ENCODE measurements at places on chromosomes 16 and 17.

DNA sequence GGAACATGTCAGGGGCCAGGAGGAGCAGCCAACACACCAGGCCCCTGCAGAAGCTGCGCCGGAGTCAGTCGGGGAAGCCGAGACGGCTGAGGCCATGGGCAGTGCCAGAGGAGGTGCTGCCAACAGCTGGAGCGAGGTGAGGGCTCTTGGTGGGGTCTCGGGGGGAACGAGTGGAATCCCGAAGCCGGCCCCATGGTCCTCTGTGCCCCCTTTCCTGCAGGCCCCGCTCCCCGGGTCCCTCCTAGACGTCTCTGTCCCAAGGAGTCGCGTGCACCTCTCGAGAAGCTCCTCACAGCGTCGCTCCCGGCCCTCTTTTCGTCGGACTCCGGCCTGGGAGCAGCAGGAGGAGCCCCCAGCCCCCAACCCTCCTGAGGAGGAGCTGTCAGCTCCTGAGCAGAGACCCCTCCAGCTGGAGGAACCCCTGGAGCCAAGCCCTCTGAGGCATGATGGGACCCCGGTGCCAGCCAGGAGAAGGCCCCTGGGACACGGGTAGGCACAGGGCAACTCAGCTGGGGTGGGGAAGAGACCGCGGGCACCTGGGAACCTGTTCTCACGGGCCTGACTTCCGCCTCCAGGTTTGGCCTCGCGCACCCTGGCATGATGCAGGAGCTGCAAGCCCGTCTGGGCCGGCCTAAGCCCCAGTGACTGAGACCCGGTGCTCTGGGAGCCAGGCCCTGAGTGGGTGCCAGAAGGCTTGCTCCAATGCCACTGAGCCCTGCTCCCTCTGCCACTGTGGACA, 3.6 kb downstream of the APOBR start:
- no peak for DNase-seq

- DNase-seq: no peak
Observed at GRCh38 chr16:50261707-50262235, 4.6 kb upstream of the ADCY7 start.

GRCh38 chr17:67125417-67125816, 81.1 kb downstream of the CACNG1 start:
- no peak for DNase-seq

- no peak for DNase-seq
Observed at GRCh38 chr16:66481943-66482390, 54.9 kb downstream of the BEAN1 start.

DNA sequence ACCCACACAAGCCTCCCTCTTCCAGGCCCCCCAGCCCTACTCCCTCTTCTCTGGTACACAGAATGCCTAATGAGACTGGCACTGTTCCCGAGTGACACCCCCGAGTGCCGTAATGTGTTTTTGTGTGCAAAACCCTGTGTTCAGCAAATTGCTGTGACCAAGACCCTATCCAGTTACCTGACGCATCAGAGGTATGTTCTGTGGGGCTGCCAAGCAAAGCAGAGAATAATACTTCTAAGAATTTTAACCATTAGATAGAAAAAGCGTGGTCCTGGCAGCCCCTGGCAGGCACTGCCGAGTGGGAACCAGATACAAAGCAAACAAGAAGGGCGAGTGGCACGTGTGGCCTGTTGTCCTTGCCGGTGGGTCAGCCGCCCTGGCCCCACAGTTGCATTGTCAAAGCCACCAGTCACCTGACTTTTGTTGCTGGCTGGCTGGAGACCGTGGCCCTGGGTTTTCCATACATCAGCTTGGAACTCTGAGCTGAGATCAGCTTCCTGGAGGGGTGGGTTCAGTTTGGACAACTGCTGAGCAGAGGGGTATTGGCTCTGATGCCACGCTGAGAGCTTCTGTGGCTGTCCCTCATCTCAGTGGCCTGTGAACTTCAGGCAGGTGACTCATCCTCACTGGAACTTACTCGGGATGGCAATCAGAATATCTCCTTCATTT, 69.1 kb upstream of the BRD7 start:
- no peak for DNase-seq

GRCh38 chr16:30000735-30001631, 4.9 kb downstream of the INO80E start:
- DNase-seq: no peak

DNA sequence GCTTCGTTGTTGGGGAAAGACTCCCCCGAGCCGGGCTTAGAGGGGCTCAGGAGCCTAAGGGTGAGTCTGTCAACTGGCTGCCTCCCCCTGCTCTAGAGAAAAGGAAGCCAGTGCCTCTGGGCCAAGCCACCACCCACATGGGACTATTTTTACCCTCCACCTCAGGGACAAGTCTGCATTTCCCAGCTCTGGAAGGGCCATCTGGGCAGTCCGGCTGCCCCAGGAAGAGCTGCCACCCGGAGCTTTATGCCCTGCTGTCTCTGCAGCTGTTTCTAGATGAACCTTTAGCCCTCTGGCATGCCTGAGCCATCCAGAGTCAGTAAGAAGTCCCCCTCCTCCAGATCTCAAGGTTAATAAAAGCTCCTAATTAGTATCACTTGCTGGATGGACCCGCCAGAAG, 5.3 kb upstream of the RPRML start:
- no peak for DNase-seq

GRCh38 chr17:19019041-19019941, 14.7 kb upstream of the FAM83G start:
- no peak for DNase-seq

- DNase-seq: no peak
Observed at GRCh38 chr17:9226794-9227135, 205.5 kb downstream of the NTN1 start.

GRCh38 chr16:84964386-84965128, 46.8 kb downstream of the ZDHHC7 start:
- DNase-seq: no peak

GRCh38 chr16:84266451-84266850, 26.6 kb upstream of the KCNG4 start:
- no peak for DNase-seq

DNA sequence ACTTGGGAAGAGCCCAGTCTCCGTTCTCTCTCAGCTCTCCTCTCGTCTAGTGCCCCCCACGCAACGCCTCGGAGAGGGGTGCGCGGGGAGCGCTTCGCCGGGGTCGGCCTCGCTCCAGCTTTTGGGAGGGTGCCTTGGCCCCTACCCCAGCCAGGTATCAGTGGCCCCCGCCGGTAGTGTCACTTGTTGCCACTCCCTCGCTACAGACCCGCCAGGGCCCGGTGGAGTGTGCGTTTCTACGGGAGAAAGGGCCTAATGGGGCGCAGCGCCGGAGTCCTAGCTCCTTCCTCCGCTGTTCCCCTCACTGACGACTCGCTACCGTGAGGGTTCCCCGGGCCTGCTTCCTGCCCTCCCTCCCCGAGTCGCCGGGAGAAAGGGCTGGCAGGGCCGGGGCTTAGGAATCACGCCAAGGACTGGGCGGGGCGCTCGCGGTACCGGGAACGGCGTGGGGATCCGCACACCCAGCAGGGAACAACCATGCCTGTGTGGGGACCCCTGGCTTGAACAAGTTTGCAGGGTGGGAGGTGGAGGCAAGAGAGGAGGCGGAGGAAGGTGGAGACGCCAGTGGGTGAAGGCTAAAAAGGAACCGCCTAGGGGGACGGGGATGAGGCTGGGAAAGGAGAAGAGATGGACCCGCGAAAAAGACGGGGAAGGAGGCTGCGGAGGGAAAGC, 997 bp upstream of the CDH11 start:
- no peak for DNase-seq

- no peak for DNase-seq
Observed at GRCh38 chr17:50593321-50593720, 32.8 kb downstream of the CACNA1G start.

GRCh38 chr16:11972128-11972527, 4.4 kb upstream of the SNX29 start:
- no peak for DNase-seq

- DNase-seq: no peak
Observed at GRCh38 chr17:77233635-77234334, 93.0 kb downstream of the SEC14L1 start.

DNA sequence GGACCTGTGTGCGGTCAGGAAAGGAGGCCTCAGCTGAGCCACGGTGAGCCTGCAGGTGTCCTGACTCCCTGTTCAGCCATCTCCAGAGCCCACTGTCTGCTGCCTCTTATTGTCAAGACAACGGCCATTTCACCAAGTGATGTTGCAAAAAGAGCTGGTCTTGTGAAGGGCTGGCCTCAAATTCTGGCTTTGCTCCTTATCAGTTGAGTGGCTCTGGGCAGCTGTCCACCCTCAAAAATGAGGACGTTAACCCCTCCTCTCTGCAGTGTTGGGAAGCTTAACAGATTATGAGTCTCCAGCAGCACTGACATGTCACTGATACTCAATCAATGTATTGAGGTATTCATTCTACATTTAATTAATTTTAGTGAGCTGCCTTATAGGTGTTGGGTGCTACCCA, 171.1 kb upstream of the TOX3 start:
- DNase-seq: no peak

- no peak for DNase-seq
Observed at GRCh38 chr17:47649972-47650524, 329 bp downstream of the KPNB1 start.

- no peak for DNase-seq
Observed at GRCh38 chr16:29141586-29142324, 156.9 kb downstream of the LAT start.

GRCh38 chr17:10042589-10043244, 137.6 kb upstream of the RCVRN start:
- no peak for DNase-seq

GRCh38 chr17:35191001-35191695, 3.0 kb downstream of the SLC35G3 start:
- no peak for DNase-seq

DNA sequence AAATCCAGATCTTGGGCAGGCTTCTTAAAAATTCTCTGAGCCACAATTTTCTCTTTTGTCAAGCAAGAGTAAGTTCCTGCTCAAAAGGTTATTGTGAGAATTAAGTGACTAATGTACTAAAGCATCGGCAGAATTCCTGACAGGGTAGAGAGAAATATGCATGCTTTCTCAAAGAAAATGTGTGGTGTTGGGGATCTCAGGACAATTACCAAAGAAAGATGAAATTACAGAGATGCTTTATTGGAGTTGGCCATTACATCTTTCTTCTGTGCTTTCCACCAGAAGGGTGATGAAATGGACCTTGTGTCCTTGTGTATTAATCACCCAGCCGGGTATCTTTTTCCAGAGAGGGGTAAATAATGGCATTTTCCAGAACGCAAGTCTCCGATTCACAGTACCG, 1.7 kb upstream of the USP43 start:
- DNase-seq: no peak

GRCh38 chr17:7328009-7328408, 1.1 kb downstream of the NEURL4 start:
- no peak for DNase-seq

- no peak for DNase-seq
Observed at GRCh38 chr16:20906341-20907255, 6.0 kb downstream of the LYRM1 start.

DNA sequence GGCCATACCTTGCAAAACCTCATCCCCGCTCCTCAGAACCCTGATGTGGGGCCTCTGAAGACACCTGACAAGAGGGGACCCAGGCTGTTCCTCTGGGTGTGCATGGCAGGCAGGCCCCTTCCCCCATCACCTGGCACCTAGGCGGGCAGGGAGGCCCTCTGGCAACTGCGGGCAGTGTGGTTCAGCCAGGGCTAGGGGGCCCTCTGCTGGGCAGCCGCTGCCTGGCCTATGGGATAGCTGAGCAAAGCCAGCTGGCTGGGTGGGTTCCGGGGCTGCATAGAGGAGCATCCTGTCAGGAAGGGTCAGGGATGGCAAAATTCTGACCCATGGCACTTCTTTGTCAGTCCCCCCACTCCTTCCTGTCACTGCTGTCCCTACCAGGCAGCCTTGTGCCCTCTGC, 228.7 kb upstream of the ASIC2 start:
- no peak for DNase-seq

DNA sequence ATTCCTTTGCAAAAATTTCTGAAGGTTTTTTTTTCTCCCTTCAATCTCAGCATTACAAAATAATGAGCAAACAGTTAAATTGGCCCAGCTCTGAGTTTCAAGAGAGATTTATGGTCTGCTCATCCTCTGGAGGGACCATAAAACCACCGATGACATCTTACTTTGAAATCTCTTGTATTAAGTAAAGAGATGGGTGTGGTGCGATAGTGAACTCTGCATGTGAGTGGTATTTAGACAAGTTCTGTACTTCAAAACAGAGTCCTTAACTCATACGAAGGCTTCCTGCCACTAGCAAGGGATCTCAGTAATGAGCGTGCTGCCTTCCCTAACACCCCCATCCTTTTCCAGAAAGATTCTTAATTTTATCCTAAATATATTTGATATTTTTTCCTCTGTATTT, 2.1 kb downstream of the FAM20A start:
- DNase-seq: no peak

DNA sequence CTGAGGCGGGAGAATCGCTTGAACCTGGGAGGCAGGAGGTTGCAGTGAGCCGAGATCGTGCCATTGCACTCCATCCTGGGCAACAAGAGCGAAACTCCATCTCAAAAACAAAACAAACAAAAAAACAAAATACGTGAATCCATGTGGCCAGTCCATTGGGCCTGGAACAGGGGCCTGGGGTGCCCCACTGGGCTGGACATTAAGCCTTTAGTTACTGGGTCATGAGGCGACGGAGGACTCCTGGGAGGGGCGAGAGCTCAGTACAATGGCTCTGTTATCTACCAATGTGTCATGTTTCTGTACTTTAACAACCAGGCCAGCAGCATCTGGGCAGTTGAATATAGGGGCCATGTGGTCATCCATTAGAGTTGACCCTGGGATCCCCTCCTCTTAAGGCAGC, 18.9 kb upstream of the CLEC18A start:
- no peak for DNase-seq

- no peak for DNase-seq
Observed at GRCh38 chr17:80837711-80838110, 153.9 kb upstream of the CHMP6 start.

DNA sequence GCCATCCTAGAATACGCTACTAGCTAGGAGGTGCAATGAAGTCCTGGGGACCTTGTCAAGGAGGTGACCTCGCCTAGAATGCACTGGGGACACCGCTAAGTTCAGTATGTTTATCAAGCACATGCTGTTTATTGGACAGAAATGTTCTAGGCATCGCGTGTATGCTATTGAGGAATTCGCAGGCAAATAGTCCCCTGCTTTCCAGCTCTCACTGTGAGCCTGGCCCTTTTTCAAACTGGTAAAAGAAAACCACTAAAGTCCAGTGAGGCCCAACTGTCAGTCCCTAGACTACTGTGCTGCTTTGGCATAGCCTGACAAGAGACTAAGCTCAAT, 1.2 kb upstream of the FAM222B start:
- DNase-seq: no peak

DNA sequence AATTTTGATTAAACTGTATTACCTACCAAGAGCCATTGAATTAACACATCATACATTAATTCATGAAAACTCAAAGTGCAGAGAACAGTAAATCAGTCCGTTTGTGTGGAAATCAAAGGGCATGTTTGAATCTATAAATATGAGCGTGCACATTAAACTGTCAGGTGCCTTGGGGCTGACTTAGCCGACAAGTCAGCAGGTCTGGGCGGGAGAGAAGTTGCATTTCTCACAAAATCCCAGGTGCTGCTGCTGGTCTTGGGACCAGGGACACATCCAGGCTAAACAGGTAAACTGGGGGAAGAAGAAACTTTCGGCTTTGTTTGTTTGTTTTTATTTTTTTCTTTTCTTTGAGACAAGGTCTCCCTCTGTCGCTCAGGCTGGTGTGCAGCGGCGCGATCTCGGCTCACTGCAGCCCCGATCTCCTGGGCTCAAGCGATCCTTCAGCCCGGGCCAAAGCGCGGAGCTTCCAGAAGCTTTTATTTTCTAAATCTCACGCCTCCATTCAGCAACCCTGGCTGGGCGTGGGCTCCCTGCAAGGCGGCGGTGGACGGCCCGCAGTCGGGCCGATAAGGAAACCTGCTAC, 213.9 kb downstream of the MRTFB start:
- DNase-seq: no peak
